GM06990 (cell line): ENCODE measurements at places on chromosomes 11 and 22.
A peak's percentile ranks its signal among the peaks of the same experiment; 100 is the strongest.

DNA sequence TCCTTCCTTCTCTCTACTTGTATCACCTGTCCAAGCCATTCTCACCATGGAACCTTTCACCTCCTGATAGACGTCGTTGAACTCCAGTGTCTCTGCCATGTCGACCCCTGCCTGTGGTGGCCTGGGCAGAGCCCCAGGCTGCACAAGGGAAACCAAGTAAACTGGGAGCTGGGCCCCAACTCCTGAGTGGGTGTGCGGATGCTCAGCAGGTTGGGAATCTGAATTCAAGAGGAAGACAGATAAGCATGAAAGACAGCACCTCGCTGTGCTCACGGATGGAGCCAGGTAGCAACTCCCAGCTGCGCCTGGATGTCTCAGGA is 709 bp downstream of the SSRP1 start:
- DNase-seq = no peak

- DNase-seq = no peak
Measured at GRCh38 chr11:17771415-17771814, 36.8 kb downstream of the KCNC1 start.

- DNase-seq = peak; percentile 78
Measured at GRCh38 chr22:37218771-37219411, 6.6 kb upstream of the SSTR3 start.

DNA sequence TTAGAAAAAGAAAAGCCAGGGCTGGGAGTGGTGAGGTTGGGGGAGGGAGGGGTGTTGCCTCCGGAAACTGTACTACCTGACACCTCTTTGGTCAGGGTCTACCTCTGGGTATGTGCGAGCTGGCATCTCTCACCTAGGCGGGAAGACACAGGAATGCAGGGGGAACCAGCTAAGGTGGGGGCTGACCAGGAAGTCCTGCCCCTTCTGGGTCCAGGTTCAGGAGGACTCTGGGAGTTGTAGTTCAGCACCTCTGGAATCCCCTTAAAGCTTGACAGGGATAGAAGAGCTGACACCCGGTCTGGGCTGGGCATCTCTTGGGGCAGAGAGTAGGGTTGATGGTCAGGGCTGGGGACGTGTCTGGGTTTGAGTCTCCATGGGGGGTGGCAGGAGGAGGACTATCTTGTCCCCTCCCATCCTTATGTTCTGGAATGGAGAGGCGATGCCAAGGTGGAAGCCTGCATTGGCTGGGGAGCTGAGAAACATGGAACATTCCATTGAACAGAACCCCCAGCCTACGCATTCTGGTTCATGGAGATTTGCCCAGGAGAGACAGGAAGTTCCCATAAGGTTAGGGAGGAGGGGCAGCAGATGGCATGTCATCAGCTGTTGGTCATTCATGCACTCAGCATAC is 2.1 kb upstream of the KIAA1671 start:
- DNase-seq = no peak

GRCh38 chr11:17921659-17922415 is 91.0 kb downstream of the SERGEF start:
- no peak for DNase-seq

- no peak for DNase-seq
Measured at GRCh38 chr11:87438416-87438815, 400.7 kb downstream of the TMEM135 start.

DNA sequence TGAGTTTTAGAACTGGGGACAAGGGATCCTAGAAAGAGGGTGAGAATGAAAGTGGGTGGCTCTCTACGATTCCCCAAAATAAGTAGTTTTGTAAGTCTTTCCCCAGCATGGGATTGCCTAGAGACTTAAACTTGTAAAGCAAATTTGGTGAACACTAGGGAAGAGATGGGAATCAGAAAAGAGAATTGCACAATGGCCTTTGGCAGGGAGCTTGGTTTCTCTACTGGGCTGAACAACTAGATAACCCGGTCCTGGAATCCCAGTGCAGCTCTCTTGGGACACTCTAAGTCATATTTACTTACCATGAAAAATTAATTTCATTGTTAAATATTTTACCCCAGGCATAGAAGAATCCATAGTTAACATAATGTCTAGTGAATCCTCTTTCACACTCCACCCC is 16.5 kb upstream of the USP18 start:
- no peak for DNase-seq

DNA sequence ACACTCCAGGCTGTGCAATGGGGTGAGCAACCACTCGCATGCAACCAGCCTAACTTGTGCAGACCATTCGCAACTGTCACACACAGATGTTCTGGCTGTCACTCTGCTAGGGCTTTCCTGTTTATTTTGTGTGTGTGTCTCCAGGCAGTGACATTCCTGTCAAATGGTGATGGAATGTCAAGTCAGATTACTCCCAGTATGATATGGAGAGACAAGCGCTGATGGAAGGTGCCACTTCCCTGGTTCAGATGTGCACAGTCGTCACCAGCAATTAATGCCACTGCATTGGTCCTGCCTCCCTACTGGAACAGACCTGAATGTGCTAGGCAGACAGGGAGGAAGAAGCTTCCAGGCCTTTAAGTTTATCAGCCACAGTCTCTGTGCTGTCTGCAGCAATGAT is 442.4 kb upstream of the ISX start:
- DNase-seq = no peak

DNA sequence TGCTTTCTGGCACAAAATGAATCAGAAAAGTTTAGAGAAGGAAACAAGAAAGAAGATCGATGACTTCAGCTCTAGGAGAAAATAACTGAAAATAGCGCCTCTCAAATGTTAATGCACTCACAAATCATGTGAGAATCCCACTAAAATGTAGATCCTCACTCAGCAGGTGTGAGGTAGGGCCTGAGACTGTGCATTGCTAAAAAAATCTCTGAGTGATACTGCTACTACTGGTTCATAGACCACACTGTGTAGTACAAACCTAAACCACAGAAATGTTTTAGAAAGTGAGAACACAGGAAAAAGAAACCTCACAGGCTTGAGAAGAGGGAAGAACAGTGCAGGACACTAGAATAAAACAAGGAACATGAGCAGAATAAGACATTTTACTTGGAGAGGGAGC is 2.0 kb downstream of the OR8D4 start:
- DNase-seq = peak; percentile 36

DNA sequence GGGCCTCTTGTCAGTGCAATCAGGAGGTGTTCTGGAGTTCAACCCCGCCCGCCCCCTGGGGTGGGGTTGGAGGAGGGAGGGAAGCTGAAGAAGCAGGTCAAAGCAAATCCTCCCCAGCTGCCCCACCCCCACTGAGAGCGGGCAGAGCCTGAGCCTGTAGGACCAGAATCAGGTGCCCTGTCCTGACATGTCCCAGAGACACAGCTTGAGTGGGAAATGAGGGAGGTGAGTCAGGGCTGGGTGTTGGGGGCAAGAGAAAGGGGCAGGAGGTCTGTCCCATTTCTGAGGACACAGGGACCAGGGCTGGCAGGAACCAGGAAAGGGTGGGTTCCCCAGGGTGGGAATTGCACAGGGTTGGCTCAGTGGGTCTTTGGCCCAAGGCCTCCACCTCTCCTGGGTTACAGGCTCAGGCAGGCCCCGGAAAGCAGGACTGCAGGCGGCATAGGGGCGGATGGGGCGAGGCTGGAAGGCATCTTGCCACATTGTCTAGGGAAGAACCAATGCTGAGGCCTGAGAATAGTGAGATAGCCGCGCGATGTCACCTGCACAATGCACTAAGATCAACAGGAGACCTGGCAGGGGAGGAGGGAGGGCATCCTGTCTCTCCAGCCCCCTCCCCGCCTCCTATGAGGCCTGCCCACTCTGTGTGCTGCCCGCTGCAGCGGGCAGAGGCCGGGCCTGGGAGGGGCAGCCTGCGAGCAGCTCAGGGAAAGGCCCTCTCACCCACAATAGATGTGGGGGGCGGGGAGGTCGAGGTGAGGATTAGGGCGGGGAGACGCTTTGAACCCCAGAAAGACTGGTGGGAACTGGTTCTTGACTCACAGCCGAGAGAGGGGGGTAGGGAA is 32.4 kb downstream of the NECTIN1 start:
- DNase-seq = no peak

DNA sequence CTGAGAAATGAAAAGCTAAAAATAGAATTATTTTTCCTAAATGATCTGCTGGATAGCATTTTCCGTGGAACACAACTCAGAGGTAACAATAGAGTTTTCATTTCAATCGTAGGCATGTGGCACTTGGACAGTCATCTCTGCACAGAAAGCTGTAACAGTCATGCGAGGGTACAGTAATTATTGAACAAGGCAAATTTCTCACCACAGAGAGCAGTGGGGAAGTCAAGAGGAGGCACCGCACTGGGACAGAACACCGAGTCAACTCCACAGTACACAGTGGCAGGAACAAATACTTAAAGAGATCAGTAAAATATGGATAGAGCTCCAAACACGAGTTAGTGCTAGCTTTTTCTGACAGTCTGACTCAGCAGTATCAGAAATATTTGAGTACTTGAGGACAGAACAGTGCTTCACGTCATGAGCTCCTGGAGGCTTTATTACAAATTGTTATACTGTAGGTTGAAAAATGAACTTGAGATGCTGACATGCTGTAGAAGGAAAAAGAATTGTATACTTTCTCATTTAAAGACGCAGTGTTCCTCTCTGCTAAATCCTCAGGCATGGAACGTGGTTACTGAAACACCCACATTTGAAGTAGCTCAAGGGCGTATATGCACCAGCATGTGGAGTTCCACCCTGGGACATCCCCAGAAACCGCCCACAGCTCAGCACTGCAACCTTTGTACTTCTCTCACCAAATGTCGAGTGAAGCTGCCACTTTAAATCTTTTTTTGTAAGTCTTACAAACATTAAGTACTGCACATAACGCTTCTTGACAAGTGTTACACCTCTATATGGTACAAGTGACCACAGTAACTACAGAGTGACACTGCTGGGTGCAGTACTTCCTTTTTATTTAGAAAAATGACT is 27.4 kb upstream of the YPEL1 start:
- no peak for DNase-seq

- DNase-seq = no peak
Measured at GRCh38 chr11:109994907-109995306, 98.3 kb upstream of the ZC3H12C start.

- DNase-seq = no peak
Measured at GRCh38 chr22:49736538-49736937, 91.1 kb downstream of the BRD1 start.
